ENCODE measurements at places on chromosomes 6 and 20.

DNA sequence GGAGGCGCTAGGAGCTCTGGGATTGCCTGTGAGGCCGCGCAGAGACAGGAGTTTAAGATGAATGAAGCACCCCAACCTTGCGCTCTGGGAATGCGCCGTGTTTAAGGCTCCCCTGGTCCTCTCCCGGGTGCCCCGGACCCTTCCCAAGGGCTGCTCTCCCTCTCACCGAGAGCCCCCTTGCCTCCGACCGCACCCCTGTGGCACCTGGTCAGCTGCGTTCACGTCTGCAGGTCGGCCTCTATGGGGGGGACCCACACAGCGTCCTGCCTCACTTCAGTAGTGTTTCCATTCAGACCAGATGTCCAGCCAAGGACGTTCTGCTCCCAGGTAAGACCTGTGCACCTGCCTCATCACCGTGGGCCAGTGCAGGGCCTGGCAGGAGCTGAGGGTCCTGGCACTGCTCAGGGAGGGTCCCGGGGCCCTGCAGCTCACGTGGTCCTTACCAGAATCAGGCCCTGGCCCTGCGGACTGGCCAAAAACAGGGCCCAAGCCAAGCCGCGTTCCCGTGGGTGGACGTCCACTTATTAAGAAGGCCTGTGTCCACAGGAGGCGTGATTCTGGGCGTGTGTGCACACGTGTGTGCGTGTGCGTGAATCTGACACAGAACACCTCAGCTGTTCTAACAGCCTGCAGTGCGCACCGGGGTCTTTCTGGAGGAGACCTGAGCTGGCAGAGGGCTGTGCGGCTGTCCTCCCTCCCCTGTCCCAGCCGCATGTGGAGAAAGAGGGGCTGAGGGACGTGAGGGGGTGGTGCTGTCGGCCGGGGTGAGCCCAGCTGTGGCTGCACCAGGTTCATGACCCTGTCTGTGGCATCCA lies 79.9 kb upstream of the BHLHE23 start:
- DNase-seq = no peak

DNA sequence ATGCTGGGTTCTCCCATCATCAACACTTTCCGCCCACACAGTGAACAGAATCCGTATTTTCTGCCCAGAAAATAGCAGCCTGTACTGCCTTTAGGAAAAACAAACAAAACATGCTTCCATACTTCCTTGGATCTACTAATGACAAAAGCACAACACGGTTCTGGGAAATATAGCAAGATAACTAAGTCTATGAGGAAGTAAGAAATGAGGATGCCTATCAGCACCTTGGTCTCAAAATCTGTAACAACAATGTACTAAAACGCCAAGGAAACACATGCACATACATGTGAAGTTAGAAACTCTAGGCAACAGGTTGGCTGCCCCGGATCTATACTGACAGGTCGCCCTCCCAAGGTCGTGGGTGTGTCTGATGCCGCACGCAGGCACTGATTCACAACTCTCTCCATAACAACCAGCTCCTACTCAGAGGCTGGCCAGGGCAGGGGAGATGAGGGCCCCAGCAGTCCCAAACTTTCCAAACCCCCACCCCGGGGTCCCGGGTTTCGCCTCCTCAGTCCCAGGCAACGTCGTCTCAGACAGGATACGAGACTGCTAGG lies 710 bp downstream of the BTBD9 start:
- no peak for DNase-seq

GRCh38 chr6:150490586-150490985 lies 109.1 kb upstream of the PLEKHG1 start:
- no peak for DNase-seq

DNA sequence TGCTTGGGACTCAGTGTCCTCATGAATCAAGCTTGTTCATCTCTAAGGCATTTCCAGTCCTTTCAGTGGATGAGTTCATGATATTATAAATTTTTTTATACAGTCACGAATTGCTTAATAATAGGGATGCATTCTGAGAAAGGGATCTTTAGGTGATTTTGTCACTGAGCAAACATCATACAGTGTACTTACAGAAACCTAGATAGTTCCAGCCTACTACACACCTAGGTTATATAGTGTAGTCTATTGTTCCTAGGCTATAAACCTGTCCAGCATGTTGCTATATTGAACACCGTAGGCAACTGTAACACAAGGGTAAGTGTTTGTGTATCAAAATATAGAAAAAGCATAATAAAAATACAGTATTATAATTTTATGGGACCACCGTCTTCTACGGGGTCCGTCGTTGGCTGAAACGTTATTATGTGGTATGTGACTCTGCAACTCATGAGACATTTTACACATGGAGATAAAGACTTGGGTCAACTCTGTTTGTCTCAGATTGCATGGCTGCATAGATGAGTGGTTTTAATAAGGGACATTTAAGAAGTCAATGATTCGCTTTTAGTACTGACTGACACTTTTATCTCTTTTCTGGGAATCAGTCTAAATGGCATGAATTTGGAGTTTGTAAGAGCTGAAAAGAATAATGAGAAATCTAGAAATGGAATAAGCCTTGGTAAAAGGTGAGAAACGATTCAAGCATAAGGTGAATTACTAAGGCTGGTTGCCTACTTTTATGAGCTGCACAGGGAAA lies 33.2 kb downstream of the CLIC5 start:
- DNase-seq = no peak

DNA sequence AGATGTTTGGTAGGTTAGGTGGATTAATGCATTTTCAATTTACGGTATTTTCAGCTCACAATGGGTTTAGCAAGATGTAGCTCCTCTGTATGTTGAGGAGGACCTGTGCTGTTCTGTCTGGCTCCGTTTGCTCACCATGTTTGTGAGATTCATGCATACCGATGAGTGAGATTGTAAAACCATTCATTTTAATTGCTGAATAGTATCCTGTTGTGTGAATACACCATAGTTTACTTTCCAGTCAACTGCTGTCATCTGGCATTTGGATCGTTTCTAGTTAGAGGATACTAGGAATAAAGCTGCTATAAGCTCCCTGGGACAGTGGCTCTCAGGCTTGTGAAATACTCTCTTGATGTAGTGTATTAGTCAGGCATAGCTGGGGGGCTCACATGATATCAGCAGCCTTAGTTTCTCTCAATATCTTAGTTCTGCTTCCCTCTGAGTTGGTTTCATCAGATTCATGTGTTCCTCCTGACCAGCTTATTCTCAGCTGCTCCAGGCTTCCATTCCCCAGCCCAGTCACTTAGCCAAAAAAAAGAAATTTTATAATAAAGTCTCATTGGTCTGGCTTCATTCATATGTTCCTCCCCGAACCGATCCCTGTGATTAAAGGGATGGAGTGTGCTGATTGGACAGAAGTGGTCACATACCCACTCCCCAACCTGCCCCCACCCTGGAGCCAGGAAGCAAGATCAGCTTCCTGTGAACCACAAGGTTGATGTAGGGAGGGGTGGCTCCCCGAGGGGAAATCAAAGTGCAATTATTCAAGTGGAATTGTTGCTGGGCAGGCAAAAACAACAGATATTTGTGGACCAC lies 10.9 kb upstream of the B4GALT5 start:
- no peak for DNase-seq

GRCh38 chr6:42696526-42697267 lies 25.7 kb downstream of the PRPH2 start:
- peak; percentile 34 for DNase-seq

DNA sequence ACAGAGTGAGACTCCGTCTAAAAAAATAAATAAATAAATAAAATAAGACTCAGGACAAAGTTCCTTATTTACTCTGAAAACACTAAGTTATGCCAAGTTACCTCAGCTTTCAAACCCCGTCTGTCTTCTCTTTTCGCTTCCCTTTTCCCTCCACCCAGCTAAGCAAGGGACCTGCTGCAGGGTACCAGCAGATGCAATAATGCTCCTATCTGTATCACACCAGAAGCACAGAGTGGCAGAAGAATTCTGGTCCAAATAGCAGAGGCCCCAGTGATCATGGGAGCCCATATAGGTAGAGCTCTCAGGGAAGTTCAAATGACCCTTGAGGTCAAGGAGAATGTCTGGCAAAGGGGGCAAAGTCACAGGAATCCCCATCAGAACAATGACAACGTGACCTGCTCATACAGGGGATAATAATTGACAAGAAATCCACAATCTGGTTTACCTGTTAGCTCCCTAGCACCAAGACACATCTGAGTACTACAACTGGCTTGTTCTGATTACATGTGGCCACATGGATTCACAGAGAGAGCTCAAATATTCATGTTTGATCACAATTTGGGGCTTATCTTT lies 8.7 kb downstream of the GCM1 start:
- DNase-seq = no peak

DNA sequence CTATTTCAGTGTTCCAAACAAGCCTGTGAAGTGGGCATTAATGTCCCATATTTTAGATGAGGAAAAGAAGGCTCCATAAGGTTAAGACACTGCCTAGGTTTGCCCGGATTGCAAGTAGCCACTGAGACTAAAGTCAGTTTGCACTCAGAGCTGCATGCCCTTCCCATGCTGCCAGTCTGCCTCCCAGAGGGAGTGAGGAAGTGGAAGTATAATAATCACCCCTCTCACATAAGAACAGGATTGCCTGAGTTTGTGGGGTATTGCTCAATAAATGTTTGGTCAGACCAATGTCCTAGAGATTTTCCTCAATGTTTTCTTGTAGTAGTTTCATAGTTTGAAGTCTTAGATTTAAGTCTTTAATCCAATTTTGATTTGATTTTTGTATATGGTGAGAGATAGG lies 43.9 kb upstream of the CLIC5 start:
- DNase-seq = no peak

DNA sequence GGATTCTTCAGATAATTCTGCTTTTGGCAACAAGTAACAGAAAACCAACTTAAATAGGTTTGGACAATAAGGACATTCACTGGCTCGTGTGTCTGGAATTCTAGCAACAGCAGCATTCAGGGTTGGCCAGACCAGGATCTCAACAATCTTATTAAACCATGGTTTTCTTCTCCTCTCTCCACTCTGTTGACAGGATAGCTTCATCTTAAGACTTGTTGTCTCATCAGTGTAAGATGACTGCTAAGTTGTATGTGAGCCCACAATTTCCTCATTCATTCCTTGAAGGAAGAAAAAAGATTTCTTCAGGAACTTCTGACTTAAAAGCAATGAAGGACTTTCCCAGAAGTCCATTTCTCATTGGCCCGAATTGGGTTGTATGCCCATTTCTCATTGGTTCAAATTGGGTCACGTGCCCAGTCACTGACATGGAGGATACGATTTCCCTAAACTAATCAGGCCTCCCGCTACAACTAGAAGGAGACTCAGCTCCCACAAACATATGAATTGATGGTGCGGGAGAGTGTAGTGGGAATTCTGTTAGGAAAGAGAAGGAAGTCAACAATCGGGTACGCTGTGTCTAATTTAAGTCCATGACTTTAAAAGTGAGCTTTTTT lies 83.7 kb downstream of the SLC22A3 start:
- peak; percentile 34 for DNase-seq

DNA sequence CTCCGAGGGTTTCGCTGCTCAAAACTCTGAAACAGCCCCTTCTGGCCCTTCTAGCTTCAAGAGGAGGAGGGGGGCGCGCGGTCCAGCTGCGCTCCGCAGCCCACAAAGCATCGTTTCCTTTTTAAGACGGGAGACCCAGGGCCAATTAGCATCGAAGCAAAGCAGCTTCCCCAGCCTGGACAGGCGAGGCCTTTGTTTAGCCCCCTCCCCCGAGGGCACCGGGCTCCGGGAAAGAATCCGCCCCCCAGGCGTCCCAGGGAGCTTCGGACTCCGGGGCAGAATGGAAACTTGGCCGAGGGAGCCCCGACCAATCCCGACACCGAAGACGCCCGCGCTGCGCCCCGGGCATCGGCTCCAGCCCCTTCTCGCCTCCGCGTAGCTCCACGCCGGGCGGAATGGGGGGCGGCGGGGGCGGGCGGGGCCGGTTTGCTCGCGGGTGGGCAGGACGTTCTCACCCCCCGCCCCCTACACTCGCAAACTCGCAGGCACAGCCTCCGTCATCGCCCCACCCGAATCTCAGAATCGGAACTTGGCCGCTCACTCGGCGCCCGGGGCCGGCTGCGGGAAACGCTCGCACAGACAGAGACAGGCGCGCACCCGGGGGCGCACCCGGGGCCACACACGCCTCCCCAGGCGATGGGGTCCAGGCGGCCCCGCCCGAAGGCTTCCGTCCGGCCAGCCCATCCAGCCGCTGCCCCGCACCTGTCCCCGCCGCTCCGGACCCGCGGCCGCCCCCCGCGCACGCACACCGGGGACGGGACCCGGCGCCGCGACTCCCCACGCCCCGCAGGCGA lies 628 bp downstream of the NKAIN4 start:
- no peak for DNase-seq

GRCh38 chr6:112288475-112288874 lies 34.1 kb upstream of the LAMA4 start:
- no peak for DNase-seq

DNA sequence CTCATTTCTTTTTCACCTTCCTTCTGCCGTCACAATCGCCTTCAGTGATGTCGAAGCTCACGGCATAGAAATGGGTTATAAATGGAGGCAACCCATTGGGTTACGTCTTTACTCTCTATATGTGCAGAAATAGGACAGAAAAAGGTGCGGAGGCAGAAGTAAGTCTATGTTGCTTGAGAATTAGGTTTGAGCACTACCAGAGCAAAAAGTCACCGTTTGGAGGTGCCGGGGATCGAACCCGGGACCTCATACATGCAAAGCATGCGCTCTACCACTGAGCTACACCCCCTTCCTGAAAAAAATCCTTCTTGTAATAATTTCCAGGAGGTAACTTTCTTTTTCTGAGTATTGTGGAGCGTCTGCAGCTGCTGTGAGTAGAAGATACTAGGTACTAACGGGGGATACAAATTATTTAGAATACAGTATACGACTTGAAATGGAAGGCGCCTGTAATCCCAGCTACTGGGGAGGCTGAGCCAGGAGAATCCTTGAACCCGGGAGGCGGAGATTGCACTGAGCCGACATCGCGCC lies 134.2 kb downstream of the TRIM27 start:
- DNase-seq = peak; percentile 27

DNA sequence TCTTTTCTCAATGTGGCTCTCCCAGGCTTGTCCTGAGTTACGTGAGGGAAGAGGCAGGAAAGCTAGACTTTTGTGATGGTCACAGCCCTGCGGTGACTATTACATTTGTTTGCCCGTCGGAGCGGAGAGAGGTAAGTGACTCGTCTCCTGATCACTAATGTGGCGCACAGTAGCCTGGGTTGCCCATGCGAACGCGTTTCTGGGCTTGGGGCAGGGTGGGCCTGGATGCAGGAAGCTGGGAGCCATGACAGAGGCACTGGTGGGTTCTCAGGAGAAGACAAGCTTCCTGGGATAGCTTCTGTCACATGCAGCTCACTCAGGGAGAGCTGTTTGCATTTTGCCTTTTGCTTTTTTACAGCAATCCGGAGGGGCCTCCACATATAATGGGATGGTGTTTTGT lies 60.6 kb downstream of the IGF2R start:
- DNase-seq = no peak

DNA sequence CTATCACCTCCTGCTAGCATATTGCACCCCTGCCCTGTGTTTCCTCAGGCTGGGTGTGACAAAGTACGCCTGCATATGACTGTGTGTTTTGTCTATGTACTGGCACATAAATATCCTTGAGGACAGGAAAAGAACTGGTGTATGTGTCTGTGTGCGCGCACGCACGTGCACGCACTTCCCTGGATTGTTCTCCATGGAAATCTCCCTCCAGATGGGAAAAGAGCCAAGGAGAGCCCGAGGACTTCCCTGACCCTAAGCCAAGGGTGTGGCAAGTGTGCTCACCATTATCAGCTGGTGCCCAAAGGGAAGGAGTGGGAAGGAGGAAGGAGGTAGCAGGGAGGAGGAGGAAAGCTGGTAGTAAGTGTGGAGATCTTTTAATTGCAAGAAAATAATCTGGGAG lies 117.6 kb downstream of the HIVEP2 start:
- no peak for DNase-seq

Data from fibroblast of skin of left quadriceps (primary cell).